ENCODE measurements at places on chromosomes 1 and 21.

DNA sequence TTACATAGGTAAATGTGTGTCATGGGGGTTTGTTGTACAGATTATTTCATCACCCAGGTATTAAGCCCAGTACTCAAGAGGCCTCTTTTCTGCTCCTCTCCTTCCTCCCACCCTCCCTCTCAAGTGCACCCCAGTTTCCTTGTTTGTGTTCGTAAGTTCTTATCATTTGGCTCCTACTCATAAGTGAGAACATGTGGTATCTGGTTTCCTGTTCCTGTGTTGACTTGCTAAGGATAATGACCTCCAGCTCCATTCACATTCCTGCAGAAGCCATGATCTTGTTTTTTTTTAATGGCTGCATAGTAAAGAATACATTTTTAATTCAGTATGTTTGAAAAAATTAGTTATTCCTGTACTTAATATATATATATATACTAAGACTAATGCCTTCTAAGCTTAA lies 107.7 kb downstream of the CLDN17 start:
- no peak for DNase-seq

GRCh38 chr21:20250337-20250736 lies 747.9 kb upstream of the NCAM2 start:
- DNase-seq, result no peak

DNA sequence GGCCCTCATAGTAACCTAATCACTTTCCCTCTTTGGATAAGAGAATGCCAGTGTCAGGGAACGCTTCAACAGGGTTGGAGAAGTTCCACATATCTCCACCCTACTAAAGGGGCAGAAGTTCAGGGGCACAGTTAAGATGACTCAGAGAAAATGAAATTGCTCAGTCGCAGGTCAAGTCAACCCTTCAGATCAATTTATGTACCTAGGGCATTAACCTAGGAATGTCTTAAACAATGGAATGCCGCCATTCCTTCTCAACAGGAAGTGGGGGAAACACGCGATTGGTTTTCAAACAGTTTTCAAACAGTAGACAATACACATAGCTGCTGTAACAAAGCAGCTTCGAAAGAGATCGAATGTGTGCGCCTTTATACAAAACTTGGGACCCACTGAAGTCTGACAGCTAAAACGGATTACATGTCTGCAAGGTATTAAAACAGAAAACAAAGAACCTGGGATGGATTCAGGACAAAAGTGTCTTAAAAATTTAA lies 897 bp downstream of the SLC25A24 start:
- no peak for DNase-seq

- DNase-seq, result no peak
Observed at GRCh38 chr1:181139631-181140061, 51.1 kb downstream of the IER5 start.

GRCh38 chr1:43779266-43779665 lies 71.9 kb downstream of the ST3GAL3 start:
- no peak for DNase-seq

GRCh38 chr1:199009447-199009846 lies 370.6 kb downstream of the PTPRC start:
- no peak for DNase-seq

GRCh38 chr1:211753649-211754251 lies 76.8 kb downstream of the LPGAT1 start:
- DNase-seq, result no peak

DNA sequence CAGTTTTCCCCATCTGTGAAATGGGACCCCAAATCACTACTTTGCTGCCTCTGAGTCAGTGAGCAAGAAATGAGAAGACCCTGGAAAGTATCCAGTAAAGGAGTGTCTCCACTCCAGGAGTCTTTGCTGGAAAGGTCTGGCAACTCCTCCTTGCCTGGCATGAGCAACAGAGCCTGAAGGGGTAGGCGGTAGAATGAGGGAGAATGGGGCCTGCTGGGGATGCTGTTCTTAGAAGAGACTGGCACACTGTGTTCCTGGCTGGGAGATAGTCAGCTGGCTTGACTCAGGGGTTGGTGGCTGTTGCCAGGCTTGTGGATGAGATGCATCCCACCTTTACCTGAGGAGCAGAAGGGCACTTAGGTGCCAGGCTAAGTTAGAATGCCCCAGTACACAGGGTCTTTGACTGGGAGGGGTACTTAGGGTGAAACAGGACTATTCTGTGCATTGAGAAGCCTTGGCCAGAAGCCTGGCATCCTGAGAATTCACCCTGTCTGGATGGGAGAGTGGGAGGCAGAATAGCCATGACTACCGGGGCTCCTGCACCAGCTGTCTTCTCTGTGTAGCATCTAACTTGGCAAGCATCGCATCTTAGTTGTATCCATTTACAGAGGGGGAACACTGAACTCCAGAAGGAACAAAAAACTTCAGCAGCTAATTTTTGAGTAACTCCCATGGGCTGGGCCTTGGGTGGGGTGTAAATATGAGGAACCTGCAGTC lies 2.5 kb downstream of the MFSD2A start:
- no peak for DNase-seq

DNA sequence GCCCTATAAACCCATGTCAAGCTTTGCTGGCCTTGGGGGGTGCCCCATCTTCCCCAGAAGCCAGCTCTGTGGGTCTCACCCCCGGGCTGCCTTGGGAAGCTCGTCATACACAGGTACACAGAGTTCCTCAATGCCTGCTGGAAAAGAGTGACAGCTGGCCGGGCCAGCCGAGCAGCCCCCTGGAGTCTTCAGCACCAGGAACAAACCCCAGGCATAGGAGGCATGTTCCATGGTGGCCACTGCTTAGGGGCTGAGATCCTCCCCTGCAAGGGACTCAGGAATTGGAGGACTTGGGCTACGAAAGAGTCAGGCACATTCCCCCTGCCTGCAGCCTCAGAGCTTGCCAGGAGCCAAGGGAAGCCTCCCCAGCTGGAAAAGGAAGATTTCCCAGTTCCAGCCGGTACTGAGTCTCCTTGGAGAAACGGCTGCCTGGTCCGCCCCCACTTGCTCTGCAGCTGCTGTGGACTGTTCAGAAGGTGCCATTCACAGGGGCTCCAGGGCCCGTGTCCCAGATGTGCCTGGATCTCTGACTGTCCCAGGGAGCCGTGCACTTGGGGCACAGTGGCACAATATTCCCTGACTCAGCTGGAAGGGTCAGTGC lies 89.5 kb downstream of the STUM start:
- DNase-seq, result no peak

GRCh38 chr1:215045698-215046308 lies 36.7 kb upstream of the KCNK2 start:
- no peak for DNase-seq

DNA sequence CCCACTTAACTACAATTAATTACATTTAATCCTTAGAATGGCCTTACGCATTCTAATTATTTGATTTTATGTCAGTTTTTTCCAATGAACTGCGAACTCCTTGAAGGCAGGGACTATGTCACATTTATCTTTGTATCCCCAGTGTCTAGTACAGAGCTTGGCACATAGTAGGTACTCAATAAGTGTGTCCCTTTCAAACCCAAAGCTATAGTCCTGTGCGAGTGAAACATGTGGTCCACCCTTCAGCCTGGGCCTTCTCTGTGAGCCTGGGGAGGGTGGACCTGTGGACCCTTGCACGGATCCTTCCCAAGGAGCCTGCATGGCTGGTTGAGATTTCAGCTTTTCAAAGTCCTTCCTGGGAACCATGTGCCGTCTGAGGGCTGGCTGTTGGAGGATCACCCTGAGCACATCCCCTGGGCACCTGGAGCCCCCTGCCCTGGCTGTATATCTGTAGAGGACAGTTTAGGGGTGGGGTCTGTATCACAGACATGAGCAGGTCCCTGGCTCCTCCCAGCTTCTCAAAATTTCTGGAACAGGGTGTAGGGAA lies 103.1 kb downstream of the IER5 start:
- no peak for DNase-seq

GRCh38 chr21:38699048-38699447 lies 106.7 kb upstream of the ETS2 start:
- no peak for DNase-seq

DNA sequence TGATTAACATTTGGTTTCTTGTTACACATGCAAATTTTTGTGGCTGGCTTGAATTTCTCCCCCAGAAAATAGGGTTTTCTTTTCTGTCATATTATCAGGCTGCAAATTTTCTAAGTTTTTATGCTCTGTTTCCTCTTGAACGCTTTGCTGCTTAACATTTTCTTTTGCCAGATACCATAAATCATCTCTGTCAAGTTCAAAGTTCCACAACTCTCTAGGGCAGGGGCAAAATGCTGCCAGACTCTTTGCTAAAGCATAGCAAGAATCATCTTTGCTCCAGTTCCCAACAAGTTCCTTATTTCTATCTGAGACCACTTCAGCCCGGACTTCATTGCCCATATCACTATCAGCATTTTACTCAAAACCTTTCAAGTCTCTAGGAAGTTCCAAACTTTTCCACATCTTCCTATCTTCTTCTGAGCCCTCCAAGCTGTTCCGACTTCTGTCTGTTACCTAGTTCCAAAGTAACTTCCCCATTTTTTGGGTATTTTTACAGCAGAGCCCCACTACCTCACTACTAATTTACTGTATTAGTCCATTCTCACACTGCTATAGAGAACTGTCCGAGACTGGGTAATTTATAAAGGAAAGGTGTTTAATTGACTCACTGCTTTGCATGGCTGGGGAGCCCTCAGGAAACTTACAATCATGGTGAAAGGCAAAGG lies 486.9 kb upstream of the NCAM2 start:
- DNase-seq, result no peak

DNA sequence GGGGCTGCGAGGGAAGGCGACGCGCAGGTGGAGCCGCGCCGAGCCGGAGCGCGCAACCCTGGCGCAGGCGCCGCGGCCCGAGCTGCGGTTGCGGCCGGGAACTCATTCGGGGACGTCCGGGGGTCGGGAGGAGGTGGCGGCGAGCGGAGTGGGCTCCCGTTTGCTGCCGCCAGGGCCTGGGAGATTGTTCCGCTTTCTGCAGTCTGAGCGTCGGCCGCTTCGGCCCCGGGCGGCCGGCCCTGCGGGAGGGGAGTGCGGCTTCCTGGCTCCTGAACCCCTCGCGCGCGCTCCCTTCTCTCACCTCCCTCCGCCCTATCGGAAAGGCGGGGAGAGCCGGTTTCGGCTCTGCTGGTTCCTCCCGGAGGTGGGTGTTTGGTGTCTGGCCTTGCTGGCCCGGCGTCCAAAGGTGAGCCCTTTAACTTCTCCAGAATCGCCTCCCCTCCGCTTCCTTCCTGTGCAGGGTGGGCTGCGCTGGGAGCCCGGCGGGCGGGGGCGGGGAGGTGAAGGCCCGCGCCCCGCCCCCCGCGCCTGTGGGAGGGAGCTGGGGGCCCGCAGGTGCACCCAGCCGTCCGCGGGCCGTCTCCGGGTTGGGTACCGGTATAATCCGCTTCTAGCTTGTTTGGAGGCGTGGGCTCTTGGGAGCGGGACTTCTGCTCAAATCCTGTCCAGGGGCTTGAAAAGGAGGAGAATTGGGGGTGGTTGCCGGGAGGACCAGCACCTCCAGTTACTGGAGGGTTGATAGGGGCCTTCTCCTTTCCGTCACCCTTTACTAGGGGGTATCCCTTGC lies 683 bp downstream of the LRRC8D start:
- peak; percentile 44 for DNase-seq

DNA sequence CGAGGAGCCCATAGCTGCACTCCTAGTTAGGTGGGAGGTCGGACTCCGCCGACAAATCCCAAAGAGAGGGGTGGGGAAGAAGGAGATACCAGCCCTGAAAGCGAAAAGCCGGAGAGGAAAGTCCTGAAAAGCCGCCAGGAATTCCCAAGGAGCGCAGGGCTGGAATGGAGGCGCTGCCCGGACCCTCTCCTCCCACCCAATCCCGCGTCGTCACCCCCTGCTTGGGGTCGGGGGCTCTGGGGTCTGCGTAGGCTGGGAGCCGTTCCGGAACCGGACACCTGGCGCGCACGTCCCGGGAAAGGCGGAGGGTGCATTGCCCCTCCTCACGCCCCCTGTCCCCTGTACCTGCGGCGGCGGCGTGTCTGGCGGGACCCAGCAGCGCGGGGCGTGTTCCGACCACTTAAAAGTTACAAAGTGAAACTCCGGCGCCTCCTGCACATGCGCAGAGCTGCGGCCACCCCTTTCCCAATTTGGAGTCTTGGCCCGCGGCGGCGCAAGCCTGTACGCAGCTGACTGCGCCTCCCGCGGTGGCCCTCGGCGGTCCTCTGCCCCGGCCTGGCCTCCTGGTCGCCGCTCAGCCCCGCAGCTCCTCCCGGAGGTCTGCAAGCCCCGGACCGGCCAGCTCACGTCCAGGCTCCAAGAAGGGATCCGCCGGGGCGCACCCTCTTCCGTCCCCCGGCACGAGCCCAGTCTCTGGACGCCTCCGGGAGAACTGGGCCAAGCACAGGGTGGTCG lies at the start of gene TMEM63A:
TSS of gene TMEM63A (minus strand) at position 422 of the 735 bp plus-strand sequence. CDS start 4,800 bp downstream, outside the sequence.
- peak; percentile 81 for DNase-seq

DNA sequence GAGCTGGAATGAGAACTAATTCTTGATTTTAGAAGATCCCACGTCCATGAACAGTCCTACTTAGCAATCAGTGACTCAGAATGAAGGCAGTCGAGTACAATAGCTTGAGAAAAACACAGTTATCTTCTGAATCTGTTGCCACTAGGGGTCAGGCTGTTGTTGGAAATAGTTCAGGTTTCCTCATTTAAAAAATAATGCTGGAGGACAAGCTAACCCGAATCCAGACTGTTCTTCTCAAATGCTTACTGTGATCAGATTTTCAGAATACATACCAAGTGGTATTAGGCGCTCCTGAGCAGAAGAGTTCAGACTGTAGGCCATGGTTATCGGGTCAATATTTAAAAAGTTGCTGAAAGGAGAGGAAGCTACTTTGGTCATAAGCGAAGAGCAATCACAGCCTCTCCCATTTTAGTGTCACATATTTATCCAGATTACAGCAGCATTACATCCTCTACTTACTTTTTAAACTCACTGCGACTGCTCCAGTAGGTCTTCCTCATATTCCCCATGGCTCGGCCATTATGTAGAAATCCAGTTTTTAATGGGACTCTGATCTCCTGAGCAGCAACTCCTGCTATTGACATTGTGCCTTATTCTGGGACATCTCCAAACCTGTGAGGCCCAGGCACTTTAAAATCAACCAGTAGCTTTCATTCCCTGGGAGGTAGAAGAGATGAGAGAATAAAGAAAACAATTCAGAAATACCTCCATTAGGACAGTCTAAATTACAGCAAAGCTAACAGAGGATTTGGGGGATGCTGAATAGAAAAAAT lies 10.9 kb downstream of the ERRFI1 start:
- no peak for DNase-seq

- DNase-seq, result no peak
Observed at GRCh38 chr1:96721053-96721415, 550 bp upstream of the PTBP2 start.

DNA sequence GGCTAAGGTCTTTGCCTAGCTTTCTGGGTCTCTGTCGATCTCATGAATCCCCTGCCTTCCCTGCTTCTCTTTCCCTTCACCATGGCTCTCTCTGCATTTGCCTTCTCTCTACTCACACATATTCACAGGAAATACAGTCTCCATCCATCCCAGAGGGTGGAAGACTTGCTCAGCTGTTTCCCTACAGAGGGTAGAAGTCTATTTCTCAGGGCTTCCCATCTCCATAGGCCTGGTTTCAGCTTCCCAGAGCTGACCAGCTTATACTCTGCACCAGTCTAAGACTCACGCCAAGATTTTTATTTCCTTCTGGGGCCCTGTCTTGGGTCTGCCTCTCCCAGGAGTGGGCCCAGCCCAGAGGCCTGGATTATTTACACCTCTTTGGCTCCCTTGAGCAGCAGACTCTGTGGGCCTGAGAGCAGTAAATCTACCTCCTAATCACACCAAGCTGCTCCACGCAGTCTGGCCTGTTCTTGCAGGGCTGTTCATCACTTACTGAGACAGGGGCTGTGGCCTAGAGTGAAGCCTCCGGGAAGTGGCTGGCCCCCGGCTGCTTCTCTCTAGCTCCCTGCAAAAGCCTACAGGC lies 102.5 kb downstream of the PLXNA2 start:
- DNase-seq, result no peak

- DNase-seq, result no peak
Observed at GRCh38 chr1:27632387-27633297, 2.3 kb downstream of the FGR start.

- peak; percentile 6 for DNase-seq
Observed at GRCh38 chr1:184755226-184756065, 788 bp upstream of the EDEM3 start.
